Activated CD4-positive, alpha-beta T cell treated with anti-CD3 and anti-CD28 coated beads for 1 hour (primary cell): ENCODE measurements at places on chromosomes 1 and 21.

GRCh38 chr1:46362158-46362557, 21.6 kb downstream of the NSUN4 start:
- DNase-seq, result no peak

- no peak for DNase-seq
These were observed 1.4 kb downstream of the KTI12 start for GRCh38 chr1:52032124-52032784.

DNA sequence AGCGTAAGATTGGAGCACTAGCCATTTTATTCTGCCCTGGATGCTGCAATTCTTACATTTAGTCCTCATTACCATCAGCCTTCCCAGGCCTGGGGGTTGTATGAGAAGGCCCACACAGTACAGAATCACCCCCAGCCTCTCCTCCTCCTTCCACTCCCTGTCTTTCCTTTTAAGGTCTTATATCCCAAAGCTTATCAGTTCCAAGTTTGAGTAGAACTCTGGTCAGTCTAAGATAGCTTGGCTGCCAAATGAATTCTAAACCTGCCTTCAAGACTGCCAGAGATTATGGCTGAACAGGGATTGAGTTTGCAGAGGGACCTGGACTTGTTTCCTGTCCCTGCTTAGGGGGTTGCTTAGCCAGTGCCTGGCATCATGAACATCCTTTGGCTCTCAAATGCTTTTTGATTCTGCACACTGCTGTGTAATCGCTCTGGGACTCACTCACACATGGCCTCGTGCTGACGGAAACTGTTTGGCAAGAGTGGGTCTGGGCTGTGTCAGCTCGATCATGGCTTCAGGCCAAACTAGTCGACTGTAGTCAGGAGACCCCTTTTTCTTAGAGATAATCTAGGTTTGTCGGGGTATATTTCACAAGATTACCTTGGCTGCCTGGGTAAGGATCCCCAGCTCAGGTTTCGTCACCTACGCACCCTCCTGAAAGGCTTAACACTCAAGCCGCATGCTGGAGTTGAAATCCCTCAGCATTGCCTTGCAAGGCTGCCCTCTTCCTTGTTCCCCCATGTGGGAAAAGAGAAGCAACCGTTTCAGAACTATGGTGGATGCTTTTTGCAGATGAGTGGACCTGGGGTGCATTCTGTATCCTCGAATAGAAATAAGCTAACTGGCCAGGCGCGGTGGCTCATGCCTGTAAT, 252.6 kb downstream of the NFIA start:
- DNase-seq, result no peak

DNA sequence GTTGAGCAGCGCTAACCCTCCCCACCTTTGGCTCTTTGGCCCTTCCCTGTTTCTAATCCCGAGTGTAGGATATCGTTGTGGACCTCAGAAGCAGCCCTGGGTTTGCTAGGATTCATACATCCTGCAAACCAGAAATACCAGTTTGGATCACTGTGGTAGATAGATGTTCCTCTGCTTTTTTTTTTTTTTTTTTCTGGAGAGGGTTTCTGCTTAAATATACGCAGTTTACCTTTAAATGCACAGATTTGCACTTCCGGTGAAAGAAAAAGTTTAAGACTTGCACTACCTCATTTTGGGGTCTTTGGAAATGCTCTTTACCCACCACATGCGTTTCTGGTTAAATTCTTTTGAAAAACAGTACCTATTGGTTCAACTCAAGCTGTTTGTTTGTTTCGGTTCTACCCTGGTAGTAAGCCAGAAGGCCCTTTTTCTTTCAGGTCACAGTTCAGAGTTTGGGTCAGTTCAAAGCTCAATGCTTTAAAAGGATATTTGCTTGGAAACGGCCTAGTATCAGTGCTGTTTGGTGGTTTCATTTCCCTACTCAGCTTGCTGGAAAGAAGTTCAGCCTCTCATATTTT, 908 bp downstream of the DDI2 start:
- DNase-seq, result no peak

- DNase-seq, result no peak
These were observed 671 bp upstream of the PYGO2 start for GRCh38 chr1:154962156-154962749.

- no peak for DNase-seq
These were observed 261.9 kb downstream of the VAV3 start for GRCh38 chr1:107702946-107703571.

GRCh38 chr1:111734426-111734825, 4.8 kb downstream of the INKA2 start:
- no peak for DNase-seq

GRCh38 chr1:145878724-145879123, 6.9 kb downstream of the ANKRD35 start:
- DNase-seq, result no peak

- no peak for DNase-seq
These were observed 109.0 kb upstream of the IPO9 start for GRCh38 chr1:201719812-201720521.

- no peak for DNase-seq
These were observed 28.1 kb downstream of the SMAP2 start for GRCh38 chr1:40401473-40402201.

DNA sequence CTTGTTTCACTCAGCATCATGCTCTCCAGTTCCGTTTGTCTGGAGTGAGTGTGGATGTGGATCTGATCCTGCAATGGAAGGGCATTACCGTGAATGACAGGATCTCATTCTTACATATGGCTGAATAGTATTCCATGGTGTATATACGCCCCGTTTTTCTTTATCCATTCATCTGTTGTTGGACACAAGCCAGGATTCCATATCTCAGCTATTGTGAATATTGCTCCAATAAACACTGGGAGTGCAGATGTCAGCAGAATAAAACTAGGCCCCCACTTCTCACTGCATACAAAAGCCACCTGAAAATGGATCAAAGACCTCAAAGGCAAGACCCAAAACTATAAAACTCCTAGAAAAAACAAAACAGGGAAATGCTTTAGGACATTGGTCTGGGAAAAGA, 120.3 kb upstream of the TMPRSS2 start:
- no peak for DNase-seq

DNA sequence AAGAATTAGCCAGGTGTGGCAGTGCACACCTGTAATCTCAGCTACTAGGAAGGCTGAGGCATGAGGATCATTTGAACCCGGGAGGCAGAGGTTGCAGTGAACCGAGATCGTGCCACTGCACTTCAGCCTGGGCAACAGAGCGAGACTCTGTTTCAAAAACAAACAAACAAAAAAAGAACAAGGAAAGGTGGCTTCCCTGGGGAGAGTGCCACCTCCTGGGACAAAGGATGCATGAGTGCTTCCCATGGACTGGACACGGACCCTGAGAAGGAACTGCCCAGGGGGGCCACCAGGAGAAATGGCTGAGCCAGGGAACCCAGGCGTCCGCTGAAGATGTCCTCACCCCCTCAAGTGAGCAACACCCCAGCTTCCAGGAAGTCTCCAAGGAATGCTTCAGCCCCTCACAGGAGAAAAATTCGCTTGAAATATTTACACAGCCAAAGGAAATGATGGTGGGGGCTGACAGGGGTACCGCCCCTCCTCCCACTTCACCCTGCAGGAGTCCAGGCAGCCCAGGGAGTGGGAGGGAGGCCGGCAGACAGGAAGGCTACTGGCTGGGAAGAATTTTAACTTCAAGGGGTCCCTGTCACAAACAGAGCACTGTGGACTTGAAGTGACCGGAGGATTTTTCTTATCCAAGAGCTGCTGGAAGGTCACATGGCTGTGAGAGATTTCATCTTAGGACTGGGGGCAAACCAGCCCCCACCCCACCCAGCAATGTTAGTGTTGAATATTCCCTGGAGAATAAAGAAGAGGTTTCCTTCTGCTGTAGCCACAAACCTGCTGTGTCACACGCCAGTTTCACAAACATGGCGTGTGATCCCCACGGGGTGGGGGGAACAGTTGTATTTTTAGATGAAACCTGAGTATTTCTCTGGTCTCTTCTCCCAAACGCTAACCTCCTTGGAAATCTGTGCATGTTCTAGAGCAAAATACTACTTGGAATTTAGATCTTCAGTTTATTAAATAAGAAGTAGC, 90.8 kb upstream of the SLC25A33 start:
- no peak for DNase-seq

GRCh38 chr1:13921190-13921589, 221.2 kb downstream of the PRDM2 start:
- DNase-seq, result no peak

DNA sequence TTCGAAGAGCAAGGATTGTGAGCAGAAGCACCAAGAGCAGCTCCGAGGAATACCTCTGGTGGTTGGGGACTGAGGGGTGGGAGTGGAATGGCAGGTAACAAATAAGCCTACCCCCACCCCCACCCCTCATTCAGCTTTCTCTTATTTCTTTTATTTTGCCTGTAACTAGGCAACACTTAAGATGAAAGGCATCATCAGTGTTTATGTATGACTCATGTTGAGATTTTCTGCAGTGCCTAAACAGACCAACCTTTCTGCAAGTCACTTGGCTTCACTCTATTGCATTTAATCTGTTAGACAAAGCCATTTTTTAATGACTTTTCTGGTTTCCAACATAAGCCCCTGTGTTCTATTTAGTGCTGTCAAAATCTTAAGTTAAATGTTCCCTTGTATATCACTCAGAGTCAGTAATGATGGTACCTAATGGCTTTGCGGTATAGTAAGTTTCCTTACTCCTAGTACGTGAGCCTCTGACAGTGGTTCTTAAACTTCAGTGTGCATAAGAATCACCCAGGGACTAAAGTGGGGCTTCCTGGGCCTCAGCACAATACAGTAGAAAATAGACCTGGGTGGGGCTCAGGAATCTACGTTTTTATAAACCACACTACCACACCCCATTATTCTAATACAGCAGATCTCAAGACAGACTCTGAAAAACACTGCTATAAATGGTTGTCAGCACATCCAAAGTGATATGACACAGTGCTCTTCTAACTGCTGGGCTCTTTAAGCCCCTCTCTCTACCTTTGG, 19.9 kb downstream of the CASQ2 start:
- no peak for DNase-seq

DNA sequence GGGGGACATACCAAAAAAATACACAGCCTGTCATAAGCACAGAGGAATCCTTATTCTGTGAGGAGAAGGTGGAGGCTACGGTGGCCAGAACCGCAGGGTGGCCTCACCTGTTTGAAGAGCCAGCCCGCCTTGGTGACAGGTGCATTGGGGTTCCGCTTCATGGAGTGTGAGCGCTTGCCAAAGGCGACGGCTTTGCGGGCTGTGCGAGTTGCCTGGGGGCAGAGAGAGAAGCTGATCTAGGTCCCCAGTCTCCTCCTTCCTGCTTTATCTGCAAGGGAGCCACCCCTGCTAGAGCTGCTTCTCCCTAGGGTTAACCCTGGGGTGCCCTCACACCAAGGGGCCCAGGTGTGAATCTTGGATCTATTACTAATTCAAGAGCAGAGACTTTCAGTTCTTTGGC, 54.3 kb upstream of the GOLT1A start:
- DNase-seq, result no peak

GRCh38 chr1:201894343-201895119, 5.8 kb downstream of the SHISA4 start:
- no peak for DNase-seq

- DNase-seq, result no peak
These were observed 2.9 kb upstream of the PSMB2 start for GRCh38 chr1:35644204-35644603.

DNA sequence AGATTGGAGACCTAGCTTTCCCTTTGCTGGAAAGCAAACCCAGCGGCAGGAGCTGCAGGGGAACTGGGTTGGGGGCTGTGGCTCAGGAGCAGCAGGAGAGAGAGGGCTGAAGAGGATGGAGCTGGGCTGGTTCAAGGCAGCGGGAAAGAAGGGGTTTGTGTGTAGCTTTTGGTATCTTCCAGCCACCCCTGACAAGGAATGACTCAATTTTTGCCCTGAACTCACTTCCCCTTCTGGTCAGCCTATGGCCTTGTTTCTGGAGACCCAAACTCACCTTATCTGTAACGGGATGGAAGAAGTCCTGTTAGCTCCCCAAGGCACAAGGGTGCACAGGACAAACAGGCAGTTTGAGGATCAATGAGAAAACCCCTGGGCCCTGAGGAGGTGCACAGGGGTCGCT, 13.1 kb downstream of the C1orf115 start:
- DNase-seq, result no peak

DNA sequence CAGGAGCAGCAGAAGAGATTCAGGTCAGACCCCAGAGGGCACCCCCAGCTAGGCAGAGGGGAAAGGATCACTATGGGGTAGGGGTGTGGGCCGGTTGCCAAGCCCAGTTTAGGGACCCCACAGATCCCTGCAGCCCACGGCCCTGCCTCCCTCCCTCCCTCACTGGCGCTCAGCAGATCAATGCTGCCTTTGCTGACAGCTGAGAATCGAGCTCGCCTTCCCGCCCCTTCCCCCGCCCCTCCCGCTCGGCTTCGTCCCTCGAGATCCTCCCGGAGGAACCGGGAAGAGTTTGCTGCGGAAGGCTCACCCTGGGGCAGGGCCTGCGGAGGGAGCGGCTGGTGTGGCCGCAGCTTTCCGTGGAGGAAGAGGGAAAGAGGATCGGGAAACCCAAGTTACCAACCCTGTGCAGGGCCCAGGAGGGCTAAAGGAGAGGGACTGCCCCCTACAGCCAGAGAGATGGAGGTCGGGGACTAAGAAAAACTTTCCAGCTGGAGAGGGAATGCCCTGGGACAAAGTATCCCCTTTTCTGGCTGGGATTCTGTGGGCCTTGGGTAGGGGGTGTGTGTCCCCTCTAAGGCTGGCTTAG, 1.1 kb upstream of the KCNQ4 start:
- no peak for DNase-seq

DNA sequence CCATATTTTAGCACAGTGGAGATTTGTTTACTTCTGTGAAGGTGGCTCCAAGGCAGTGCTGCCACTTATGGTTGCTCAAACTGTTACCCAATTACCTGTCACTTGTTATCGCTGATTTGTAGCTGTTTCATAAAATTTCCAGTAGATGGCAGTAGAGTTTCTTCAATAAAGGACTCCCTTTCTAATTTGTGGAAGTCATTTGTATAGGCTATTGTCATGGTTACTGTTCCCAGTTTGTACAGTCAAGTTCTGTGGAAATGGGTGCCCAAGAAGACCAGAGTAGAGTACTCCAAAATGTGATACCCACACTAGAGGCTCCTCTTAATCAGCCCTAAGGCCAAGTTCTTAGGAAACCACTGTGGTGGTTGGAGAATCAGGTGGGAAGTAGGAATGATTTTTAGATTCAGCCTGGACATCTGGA, 186.1 kb downstream of the CLEC20A start:
- DNase-seq, result no peak

GRCh38 chr1:101311146-101311920, 74.5 kb downstream of the S1PR1 start:
- DNase-seq, result no peak

GRCh38 chr1:214588963-214589597, 13.9 kb upstream of the CENPF start:
- DNase-seq, result no peak

DNA sequence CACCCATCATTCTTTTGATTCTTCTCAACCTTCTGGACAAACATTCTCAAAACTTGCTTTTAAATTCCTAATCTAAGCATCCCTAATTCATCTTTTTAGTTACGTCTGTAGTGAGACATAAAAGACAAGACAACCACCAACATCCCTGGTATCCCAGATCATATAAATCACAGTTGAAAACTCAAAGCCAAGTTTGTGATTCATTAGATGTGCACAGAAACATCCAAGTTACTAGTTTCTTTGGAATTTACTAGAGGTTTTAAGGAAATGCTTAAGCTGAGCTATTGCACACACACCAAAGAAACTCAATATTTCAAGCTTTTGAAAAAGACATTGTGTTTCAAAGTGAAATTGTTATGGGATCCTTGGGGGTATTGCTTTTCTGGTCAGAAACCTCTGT, 47.6 kb downstream of the ATP6V1G3 start:
- DNase-seq, result no peak
